ENCODE measurements at places on chromosomes 2 and 18.

- DNase-seq: no peak
Measured at GRCh38 chr2:138359532-138359931, 142.0 kb upstream of the SPOPL start.

DNA sequence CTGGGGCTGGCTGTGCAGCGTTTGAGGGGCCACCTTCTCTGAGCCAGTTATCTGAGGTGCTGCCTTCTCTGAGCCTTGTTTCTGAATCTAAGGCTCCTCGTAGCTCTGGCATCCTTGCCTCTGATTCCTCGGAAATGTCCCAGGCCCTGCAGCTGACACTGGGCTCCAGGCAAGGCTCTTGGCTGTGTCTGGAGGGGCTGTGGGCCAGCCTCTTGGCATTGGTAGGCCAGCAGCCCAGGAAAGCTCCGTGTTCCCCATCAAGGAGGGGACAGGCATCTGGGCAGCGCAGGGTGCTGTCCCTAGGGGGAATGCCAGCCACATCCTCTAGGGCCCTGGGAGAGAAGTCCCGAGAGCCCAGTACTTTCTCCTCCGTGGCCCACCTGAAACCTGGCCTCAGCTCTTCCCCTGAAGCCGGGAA lies 40.7 kb upstream of the TAF1B start:
- no peak for DNase-seq

DNA sequence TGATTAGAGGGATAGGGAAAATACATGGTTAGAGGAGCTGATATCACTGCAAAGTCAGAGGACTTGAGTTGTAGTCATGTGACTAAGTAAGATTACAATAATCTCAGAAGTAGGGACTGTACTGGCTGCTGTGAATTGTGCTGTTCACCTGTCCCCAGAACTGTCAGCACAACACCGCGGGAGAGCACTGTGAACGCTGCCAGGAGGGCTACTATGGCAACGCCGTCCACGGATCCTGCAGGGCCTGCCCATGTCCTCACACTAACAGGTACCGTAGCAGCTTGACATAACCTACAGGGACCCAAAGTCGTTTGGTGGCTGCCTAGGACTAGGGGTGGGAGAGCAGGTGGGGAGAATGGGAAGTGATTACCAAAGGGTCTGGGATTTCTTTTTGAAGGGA lies 132.8 kb upstream of the TTC39C start:
- no peak for DNase-seq

DNA sequence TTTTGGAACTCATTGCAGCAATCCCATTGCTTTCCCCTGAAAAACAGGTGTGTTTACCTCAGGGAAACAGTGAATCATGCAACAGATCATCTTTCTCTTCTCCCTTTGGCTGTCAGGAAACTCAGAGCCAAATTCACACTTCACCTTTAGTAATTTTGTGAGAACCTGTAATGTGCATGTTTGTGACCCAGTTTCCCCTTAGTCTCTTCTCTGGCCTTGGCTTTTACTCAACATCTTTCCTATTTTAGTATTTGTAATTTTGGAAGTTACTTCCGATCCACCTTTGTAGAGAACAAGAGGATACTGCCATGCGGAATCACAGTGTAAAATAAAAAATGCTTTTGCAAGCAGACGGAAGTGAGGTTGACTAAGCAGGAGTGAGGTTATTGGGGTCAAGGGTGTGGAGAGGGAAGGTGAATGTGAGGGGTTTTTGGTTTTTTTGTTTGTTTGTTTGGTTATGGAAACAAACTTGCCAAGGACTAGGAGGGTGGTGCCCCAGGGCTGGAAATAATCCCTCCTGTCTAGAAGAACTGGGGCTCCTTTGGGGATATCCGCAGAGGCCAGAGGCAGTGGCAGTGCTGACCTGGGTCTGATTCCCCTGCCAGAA lies 14.0 kb downstream of the ASPRV1 start:
- no peak for DNase-seq

- no peak for DNase-seq
Measured at GRCh38 chr2:118250463-118250862, 162.2 kb downstream of the INSIG2 start.
